ENCODE measurements at places on chromosomes 1 and 21.
A peak's percentile ranks its signal among the peaks of the same experiment; 100 is the strongest.

DNA sequence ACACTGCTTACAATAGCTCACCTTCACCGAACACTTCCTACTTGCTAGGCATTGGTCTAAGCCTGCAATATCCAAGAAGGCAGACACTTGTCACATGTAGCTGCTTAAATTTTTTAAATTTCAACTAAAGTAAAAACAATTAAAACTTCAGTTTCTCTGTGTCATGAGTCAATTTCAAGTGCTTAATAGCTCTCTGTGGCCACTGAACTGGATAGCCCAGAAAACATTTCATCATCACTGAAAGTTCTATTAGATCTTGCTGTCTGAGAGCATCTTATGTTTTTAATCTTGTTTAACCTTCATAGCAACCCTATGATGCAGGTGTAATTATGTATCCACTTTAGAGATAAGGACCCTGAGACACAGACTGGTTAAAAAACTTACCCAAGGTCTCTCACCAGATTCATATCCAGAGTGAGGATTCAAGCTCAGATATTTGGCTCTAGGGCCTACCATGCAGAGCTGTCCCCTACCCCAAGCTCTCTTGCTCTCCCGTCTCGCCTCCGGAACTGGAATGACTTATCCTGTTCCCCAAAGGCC, 2.6 kb upstream of the FCRL6 start:
- DNase-seq: no peak

DNA sequence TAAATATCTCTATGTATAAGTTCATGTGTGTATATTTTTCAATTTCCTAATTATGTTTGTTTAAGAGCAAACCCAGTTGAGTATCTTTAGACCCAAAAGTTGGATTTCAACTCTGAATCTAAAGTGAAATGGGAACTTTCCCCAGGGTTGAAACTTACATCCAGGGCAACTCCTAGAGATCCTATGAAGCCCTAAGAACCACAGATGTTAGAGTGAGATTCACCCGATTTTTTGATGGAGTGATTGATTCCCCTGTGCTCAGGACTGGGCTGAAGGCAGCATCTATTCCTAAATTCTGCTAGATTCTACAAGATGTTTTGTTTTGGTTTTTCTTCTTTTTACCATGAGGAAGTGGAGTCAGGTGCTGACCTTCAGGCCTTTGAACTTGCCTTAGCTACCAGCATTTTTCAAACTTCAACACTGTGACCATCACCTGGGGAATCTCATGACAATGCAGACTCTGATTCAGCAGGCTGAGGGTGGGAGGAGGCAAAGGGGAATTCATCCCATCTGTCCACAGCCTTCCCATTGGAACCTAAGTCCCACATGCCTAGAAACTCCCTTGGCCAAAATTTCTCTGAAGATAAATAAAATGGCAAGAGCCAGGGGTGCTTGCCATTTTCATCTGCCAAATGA, 145.5 kb downstream of the ETS2 start:
- no peak for DNase-seq

DNA sequence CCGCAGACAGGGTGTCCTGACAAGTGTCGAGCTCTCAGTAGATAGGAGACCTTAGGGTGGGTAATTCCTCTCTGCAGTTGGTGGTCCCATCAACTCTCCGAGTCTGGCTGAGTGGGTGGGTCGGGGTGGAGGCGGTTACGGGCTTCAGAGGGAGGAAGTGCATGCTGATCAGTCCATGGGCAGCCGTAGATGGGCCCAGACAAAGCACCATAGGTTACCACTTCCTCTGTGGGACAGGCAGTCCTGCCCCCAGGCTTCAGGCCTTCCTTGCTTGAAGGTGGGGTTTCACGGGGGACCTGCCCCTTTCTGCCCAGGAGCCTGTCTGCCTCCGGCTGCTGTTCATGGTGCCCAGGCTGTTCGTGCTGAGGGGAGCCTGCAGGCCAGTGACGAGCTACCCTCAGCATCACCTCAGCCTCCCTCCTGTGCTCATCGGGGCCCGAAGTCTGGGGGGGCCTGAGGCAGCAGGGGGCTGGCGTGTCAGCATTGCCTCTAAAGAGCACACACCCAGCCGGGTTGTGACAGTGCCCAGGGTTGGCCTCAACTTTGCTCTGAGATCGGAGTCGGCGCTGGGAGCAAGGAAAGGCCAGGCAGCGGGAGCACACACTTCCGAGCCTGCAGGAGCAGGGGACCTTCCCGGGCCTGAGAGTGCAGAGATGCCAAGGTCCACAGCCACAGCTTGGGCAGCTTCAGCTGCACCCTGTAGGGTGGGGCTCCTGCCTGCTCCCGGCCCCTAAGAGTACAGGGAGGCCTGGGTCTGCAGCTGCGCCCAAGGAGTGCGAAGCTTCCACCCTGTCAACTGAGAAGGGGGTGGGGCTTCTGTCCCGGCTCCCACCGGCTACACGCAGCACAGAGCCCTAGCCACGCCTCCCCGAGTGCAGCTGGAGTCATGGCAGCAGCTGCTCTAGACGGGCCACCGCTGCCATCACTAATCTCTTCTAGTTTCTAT, 225.4 kb upstream of the NRIP1 start:
- no peak for DNase-seq

DNA sequence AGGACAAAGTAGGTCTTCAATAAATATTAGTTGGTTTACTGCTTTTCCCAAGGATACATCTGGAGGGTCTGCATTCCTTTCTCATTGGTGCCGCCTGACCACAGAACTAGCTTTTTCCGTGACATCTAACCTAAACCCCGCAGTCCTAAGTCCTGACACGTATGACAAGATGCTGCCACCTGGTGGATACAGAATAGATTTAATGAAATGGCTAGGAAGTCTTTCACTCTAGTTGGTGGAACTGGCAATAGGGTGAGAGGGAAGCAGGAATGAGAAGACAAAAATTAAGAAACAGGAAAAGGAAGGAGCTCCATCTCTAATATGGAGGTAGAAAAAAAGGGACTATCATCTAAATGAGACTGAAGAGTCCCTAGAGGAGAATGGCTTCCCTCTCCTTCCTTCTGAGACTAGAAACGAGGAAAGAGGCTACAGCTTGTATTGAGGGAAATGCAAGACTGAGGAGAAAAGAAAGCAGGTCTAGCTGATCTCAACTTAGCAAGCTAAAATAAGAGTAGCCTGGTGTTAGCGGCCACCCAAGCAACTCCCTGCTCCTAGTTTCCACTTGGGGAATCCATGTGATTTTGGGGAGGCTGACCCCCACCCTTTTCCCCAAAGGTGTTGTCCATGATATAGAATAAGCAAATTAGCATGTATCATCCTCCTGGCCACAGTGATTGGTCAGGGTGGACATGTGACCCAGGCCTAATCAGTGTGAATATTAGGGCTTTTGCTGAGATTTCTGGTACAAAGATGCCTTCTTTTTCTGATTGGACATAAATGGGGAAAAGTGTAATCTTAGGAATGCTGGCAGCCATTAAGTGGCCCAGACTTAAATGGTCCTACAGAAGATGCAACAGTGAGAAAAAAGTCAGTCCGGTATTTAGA, 5.9 kb downstream of the RFX5 start:
- peak; percentile 40 for DNase-seq

All from activated CD4-positive, alpha-beta T cell treated with anti-CD3 and anti-CD28 coated beads for 24 hours (primary cell).